ENCODE measurements at places on chromosomes 12 and 14. TPM values are rescaled to one million over a fixed set of nuclear protein-coding genes. Genes with fewer than 3 reads are reported as not detected.

The CLEC9A gene
- 0.18 TPM for total RNA-seq

The ARMH4 gene
- 11.3 TPM for total RNA-seq

The GAPDH gene
- 4,312 TPM for total RNA-seq

The FOXA1 gene
- total RNA-seq = 0.09 TPM

DNA sequence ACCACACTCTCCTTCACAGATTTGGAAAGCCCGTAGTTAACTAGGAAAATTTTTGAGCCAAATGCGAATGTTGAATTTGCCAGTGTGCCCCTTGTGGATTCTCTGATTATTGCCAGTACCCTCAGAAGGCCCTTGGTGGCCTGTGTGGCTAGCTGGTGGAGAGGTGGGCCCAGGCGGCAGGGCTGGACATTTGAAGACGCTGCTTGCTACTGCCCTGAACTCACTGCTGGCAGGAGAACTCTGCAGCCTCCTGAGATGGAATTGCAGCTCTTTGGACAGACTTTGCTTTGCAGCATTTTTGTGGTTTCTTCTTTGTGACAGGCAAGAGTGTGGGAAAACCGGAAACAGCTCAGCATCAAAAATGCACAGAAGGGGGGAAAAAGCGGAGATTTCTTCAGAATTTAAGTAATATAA is 97.6 kb downstream of the TGFB3 start:
- H3K36me3 ChIP-seq = peaks cover 4% of the 10 kb centered on the region
- H3K27ac ChIP-seq = peak overlapping the region; percentile 74
- peak; percentile 81 for DNase-seq
- H3K4me3 ChIP-seq = no peak overlapping the region

GRCh38 chr12:105916760-105917039 is 222.1 kb downstream of the NUAK1 start:
- no peak overlapping the region for H3K27ac ChIP-seq
- peaks cover 12% of the 10 kb centered on the region for H3K4me1 ChIP-seq
- H3K27me3 ChIP-seq = no peaks in the 10 kb centered on the region
- no peak overlapping the region for H3K4me3 ChIP-seq
- no peak for DNase-seq
- no peaks in the 10 kb centered on the region for H3K36me3 ChIP-seq

GRCh38 chr12:43883748-43884147 is 47.9 kb downstream of the TMEM117 start:
- DNase-seq = no peak
- H3K27me3 ChIP-seq = no peaks in the 10 kb centered on the region
- no peaks in the 10 kb centered on the region for H3K36me3 ChIP-seq

GRCh38 chr14:104433401-104434213 is 146.0 kb upstream of the C14orf180 start:
- no peak for DNase-seq
- no peak overlapping the region for H3K4me3 ChIP-seq
- peaks cover 17% of the 10 kb centered on the region for H3K4me1 ChIP-seq
- H3K27me3 ChIP-seq = peaks cover 8% of the 10 kb centered on the region
- H3K36me3 ChIP-seq = no peaks in the 10 kb centered on the region

- no peak overlapping the region for H3K4me3 ChIP-seq
- no peak overlapping the region for H3K27ac ChIP-seq
- H3K36me3 ChIP-seq = no peaks in the 10 kb centered on the region
- H3K27me3 ChIP-seq = no peaks in the 10 kb centered on the region
Measured at GRCh38 chr12:37547611-37548010, 769.0 kb upstream of the ALG10B start.
